Smooth muscle cell of bladder (primary cell): ENCODE measurements at places on chromosomes 12 and 14. TPM values are rescaled to one million over a fixed set of nuclear protein-coding genes. Genes with fewer than 3 reads are reported as not detected.

The FSCB gene
- not detected in 2 replicates for total RNA-seq

The TEX52 gene
- not detected in 2 replicates for total RNA-seq

The LRTM2 gene
- total RNA-seq: not detected in 2 replicates

The DDX47 gene
- total RNA-seq: 46.9 and 59.9 TPM in 2 replicates

The OR6S1 gene
- total RNA-seq: not detected in 2 replicates

The FLRT2 gene
- 2.8 and 8.0 TPM in 2 replicates for total RNA-seq

The FKBP3 gene
- total RNA-seq: 19.8 and 22.9 TPM in 2 replicates

The DTX1 gene
- total RNA-seq: 0.18 TPM in 1 of 2 replicates, not detected in the other

The SDS gene
- not detected in 2 replicates for total RNA-seq

The GCH1 gene
- total RNA-seq: 11.7 and 12.4 TPM in 2 replicates

The PARP2 gene
- total RNA-seq: 4.3 and 5.6 TPM in 2 replicates

The CSRP2 gene
- total RNA-seq: 25.5 and 46.4 TPM in 2 replicates

The NTN4 gene
- 47.8 and 76.1 TPM in 2 replicates for total RNA-seq

The GRIN2B gene
- under 0.01 and 0.14 TPM in 2 replicates for total RNA-seq

The ANP32D gene
- total RNA-seq: not detected in 2 replicates

The SLC39A5 gene
- total RNA-seq: under 0.01 TPM in 2 replicates

The NGB gene
- total RNA-seq: not detected in 2 replicates

The RERGL gene
- not detected in 2 replicates for total RNA-seq

The FLVCR2 gene
- total RNA-seq: 0.71 and 0.92 TPM in 2 replicates

The HOXC13 gene
- total RNA-seq: not detected in 2 replicates

The CKB gene
- total RNA-seq: 11.4 and 24.4 TPM in 2 replicates

The ADCK1 gene
- total RNA-seq: 4.3 and 4.4 TPM in 2 replicates

The LRP1 gene
- total RNA-seq: 258 and 432 TPM in 2 replicates

The CTSG gene
- not detected in 2 replicates for total RNA-seq

The CCDC198 gene
- not detected in 2 replicates for total RNA-seq

The BDKRB2 gene
- 38.6 and 68.3 TPM in 2 replicates for total RNA-seq

The CHPT1 gene
- 22.0 and 35.7 TPM in 2 replicates for total RNA-seq

The GPR84 gene
- 0.09 TPM in 1 of 2 replicates, not detected in the other for total RNA-seq

The HSPB8 gene
- 9.8 and 18.1 TPM in 2 replicates for total RNA-seq
